ENCODE measurements at places on chromosomes 5 and 9.

GRCh38 chr5:122311961-122312590 is at the start of gene SNCAIP:
SNCAIP (plus strand) TSS chr5:122312237; CDS start chr5:122391135, 78,898 bp downstream.
- peak; percentile 78 for DNase-seq

DNA sequence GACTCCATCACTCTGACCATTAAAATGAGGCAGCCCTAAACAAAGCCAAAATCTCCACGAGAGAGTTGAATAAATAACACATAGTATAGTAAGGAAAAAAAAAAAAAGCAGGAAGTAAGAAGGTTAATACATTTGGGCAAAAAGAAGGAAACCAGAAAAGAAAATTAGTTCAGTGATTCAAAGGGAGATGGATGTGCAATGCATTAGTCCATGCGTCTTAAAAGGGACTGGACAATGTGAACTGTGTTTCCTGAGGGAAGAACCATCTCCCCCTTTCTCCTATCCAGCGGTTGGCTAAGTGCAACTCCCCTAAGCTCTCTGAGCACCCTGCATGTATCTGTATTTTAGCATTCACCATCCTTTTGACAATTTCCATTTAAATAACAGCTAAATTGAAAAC is 1.4 kb downstream of the ANKRA2 start:
- peak; percentile 6 for DNase-seq

GRCh38 chr5:38381361-38381760 is 123.0 kb downstream of the EGFLAM start:
- DNase-seq, result no peak

GRCh38 chr5:154293219-154293618 is 102.7 kb downstream of the GALNT10 start:
- no peak for DNase-seq

GRCh38 chr9:138049779-138050471 is 172.3 kb downstream of the CACNA1B start:
- no peak for DNase-seq

- no peak for DNase-seq
These were observed 265.3 kb downstream of the FSTL4 start for GRCh38 chr5:133347039-133347438.

DNA sequence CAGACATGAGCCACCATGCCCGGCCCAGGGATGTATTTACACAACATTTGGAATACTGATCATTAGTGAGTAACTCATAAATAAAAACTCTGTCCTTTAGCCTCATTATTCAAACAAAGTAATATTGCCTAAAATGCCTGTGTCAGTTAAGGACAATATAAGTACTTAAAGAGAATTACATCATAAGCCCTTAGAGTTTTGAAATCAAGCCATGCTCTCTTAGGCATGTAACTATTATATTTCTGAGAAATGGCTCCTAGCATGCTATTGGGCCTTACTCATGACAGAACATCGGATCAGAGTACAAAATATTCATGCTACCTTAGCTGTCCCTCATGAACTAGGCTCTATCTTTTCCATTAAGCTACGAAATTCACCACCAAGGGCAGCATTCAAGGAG is 309.3 kb downstream of the CHSY3 start:
- DNase-seq, result no peak

- DNase-seq, result peak; percentile 73
These were observed 148.3 kb downstream of the GAPVD1 start for GRCh38 chr9:125409637-125410521.

GRCh38 chr9:78133751-78134150 is 102.1 kb upstream of the CEP78 start:
- DNase-seq, result peak; percentile 20

DNA sequence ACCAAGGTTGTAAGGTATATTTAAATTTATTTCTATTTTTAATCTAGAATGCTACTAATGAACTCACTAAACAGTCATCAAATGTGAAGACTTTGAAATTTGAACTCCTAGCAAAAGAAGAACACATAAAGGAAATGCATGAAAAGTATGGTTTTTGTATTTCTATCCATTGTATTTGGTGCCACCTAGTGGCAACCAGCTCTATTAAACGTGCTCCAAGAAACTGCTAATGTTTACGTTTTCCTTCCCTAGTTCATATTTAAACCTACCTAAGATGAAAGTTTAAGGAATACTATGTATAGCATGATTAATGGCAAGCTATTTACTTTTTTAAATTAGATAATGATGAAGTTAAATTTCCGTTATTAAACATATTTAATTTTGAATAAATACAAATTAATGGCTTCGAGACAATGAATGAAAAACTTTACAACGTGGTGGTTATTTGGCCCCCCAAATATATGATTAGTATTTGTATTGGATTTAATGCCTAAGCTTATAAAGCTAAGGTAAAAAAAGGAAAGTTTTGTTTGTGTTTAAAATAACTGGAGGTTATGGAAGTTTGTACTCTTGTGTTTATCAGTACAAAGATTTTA is 115.9 kb upstream of the SH3GL2 start:
- DNase-seq, result peak; percentile 73

GRCh38 chr5:13552361-13552760 is 392.1 kb downstream of the DNAH5 start:
- DNase-seq, result no peak

- DNase-seq, result no peak
These were observed 5.1 kb downstream of the TBC1D13 start for GRCh38 chr9:128792134-128792533.

DNA sequence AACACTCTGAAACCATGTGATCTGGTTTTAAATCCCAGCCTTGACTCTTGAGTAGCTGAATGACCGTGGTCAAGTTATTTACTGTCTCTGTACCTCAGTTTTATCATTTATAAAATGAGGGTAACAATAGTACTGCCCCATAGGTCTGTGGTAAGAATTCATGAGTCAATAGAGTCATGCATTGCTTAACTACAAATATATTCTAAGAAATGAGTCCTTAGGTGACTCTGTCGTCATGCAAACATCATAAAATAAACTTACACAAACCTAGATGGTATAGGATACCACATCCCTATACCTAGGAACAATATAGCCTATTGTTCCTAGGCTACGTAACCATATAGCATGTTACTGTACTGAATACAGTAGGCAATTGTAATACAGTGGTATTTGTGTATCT is 20.3 kb upstream of the ABCA1 start:
- no peak for DNase-seq

DNA sequence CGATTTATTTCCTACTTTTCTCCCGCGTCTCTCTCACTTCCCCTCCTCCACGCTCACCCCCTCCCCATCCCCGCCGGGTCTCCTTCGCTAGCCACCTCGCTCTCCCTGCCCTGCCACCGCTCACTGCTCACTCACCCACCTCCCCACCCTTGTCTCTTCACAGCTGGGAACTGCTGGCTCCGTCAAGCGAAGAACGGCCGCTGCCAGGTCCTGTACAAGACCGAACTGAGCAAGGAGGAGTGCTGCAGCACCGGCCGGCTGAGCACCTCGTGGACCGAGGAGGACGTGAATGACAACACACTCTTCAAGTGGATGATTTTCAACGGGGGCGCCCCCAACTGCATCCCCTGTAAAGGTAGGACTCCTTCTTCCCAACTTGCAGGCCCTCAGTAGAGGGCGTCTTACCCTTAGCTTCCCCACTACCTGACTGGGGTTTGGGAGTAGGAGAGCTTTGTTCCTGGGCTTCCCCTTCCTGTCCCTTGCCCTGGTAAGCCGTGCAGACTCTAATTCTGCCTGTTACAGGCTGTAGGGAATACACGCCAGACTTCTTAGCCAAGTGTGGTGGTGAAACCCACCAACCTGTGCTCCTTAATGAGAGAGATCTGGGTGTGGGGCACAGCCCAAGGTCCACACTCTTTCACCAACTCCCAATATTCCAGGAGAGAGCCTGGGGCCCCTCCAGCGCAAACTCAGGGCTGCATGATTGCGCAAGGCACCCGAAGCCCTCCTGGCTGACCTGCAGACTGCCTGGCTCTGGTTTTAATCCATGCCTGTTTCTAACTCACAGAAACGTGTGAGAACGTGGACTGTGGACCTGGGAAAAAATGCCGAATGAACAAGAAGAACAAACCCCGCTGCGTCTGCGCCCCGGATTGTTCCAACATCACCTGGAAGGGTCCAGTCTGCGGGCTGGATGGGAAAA is 2.5 kb downstream of the FST start:
- DNase-seq, result peak; percentile 58

DNA sequence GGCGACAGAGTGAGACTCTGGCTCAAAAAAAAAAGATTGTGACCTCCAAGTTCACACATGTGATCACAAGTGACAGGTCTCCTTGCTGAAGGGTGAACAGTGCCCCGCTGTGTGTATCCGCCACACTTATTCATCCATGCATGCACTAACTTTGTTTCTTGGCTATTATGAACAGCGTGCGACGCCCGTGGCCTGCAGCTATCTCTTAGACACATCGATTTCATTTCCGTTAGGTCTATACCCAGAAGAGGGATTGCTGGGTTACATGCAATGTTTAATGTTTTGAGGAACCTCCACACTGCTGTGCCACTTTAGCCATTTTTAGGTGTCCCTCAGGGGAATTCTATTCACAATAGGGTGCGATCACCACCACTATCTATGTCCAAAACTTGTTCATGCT is 12.1 kb upstream of the EGFL7 start:
- DNase-seq, result no peak

GRCh38 chr9:137371521-137371941 is 51.4 kb downstream of the EXD3 start:
- DNase-seq, result no peak

- no peak for DNase-seq
These were observed 91.5 kb downstream of the ADAMTS2 start for GRCh38 chr5:179253730-179254129.

- DNase-seq, result no peak
These were observed 77.0 kb downstream of the DCP2 start for GRCh38 chr5:113053511-113053995.

- no peak for DNase-seq
These were observed 221.8 kb downstream of the SAXO1 start for GRCh38 chr9:18811171-18811570.

DNA sequence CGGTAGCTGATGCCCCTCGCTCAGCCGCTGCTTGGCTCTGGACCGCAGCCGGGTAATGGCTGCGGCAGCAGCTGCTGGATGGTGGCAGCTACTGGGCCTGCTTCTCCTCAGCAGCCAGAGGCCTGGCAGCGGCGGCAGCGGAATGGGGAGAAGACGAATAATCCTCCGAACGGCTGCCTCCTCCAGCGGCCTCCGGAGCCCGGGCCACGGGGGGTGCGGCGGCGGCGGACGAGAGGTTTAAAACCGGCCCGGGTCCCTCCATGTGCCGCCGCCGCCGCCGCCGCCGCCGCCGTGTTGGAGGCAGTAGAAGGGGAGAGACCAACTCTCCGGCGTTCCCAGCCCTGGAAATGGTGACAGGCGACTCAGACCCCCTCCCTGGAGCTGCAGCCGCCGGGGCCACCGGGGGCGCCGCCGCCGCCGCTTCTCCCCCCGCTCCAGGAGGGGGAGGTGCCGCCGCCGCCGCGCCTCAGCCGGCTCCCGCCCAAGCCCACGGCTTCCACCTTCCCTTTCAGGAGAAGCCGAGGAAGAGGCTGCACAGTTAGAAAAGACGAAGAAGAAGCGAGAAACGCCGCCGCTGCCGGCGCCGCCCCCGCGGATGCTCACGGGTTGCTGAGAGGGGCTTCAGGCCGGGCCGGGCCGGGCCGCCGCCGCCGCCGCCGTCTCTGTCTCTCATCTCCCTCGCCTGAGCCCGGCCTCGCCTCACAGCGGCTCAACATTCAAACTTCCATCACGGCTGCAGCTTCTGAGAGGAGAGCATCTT is 118.4 kb upstream of the PRSS3 start:
- DNase-seq, result peak; percentile 59

All from DMS53 (cell line).